Activated T-helper 1 cell treated with anti-CD3 and anti-CD28 coated beads, Interleukin-12 subunit alpha, Interleukin-12 subunit beta, Interleukin-2, Interleukin-4 antibody, amounts not matched to agents 30 ng/mL and 10 ng/mL and 1 ng/mL, durations not matched to agents 14 hours and 24 hours and 36 hours (primary cell): ENCODE measurements at places on chromosomes 3 and 15. TPM values are rescaled to one million over a fixed set of nuclear protein-coding genes. Genes with fewer than 3 reads are reported as not detected.

ATP11B gene
- 92.3 and 95.1 TPM in 2 replicates for total RNA-seq

ECT2 gene
- 34.5 and 39.6 TPM in 2 replicates for total RNA-seq

ASB14 gene
- not detected in 2 replicates for total RNA-seq

GRM7 gene
- not detected in 2 replicates for total RNA-seq

NME9 gene
- not detected in 2 replicates for total RNA-seq

GP5 gene
- 0.27 and 0.31 TPM in 2 replicates for total RNA-seq

CCR4 gene
- 110 and 115 TPM in 2 replicates for total RNA-seq

SCN5A gene
- total RNA-seq = not detected in 2 replicates

SOX14 gene
- not detected in 2 replicates for total RNA-seq

BMF gene
- 10.1 and 16.5 TPM in 2 replicates for total RNA-seq

CYFIP1 gene
- total RNA-seq = 50.7 and 57.5 TPM in 2 replicates

SAMD7 gene
- total RNA-seq = not detected in 2 replicates

SNX33 gene
- total RNA-seq = 5.4 and 6.2 TPM in 2 replicates

C3orf85 gene
- total RNA-seq = not detected in 2 replicates

SEMA5B gene
- total RNA-seq = not detected in 2 replicates

SCAANT1 gene
- total RNA-seq = not detected in 2 replicates

P3H2 gene
- total RNA-seq = not detected in 2 replicates

RTP4 gene
- 3.4 and 4.0 TPM in 2 replicates for total RNA-seq

GOLGA8O gene
- total RNA-seq = 2.9 and 3.3 TPM in 2 replicates

CD200 gene
- total RNA-seq = 141 TPM in 2 replicates

MINAR1 gene
- 0.60 and 0.93 TPM in 2 replicates for total RNA-seq

SLC27A2 gene
- total RNA-seq = 78.0 and 78.7 TPM in 2 replicates

GOLGA6L6 gene
- not detected in 2 replicates for total RNA-seq

GOLGA6L26 gene
- total RNA-seq = not detected in 2 replicates

FAM107A gene
- not detected in 2 replicates for total RNA-seq

UROC1 gene
- total RNA-seq = not detected in 2 replicates

ZKSCAN7 gene
- 0.73 and 0.80 TPM in 2 replicates for total RNA-seq
